ENCODE measurements at places on chromosomes 13 and 19.

- no peak for DNase-seq
Observed at GRCh38 chr19:39082167-39082566, 2.0 kb upstream of the ACP7 start.

DNA sequence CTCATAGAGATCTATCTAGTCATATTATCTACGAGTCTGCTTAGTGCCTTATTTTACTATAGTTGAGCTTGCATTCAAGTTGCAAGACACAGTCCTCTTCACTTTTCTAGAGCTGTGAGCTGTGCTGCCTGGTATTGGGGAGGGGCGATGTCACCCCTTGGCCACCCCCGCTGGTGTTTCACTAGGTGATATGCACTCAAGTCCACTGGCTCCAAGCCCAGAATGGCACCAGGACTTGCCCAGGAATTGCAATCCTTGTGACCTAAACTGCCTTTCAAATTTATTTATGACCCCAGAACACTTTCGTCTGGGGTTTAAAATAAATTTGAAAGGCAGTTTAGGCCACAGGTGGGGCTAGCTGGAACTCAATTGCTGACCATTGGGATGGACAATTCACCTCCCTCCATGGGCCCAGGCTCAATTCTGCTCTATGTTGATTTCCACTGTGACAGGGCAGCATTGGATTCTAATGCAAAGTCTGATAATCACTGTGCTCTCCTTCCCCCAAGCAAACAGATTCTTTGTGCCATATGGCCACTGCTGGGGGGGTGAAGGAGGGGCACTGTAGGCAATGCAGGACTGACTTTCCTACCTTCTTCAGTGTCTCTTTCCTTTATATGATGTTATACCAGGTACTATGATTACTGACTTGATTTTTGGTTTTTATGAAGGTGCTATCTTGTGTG, 1244.2 kb upstream of the MIR17HG start:
- DNase-seq = no peak

DNA sequence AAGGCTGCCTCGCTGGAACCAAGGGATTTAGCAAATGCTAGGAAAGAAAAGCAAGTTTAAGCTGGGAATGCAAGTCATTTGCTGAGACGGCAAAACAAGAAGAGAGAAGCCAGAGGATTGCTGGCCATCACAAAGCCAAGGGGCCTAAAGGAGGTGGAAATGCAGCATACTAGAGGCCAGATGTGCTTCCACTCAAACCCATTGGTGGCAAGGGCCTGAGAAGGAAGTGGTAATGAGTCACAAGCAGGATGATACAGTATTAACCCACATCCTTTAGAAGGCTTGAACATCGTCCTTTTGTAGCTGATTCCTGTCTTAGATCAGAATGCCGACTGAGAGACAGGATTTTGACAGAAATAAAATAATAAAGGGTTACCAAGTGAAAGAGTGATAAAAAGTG, 68.2 kb downstream of the ITGBL1 start:
- DNase-seq = no peak

DNA sequence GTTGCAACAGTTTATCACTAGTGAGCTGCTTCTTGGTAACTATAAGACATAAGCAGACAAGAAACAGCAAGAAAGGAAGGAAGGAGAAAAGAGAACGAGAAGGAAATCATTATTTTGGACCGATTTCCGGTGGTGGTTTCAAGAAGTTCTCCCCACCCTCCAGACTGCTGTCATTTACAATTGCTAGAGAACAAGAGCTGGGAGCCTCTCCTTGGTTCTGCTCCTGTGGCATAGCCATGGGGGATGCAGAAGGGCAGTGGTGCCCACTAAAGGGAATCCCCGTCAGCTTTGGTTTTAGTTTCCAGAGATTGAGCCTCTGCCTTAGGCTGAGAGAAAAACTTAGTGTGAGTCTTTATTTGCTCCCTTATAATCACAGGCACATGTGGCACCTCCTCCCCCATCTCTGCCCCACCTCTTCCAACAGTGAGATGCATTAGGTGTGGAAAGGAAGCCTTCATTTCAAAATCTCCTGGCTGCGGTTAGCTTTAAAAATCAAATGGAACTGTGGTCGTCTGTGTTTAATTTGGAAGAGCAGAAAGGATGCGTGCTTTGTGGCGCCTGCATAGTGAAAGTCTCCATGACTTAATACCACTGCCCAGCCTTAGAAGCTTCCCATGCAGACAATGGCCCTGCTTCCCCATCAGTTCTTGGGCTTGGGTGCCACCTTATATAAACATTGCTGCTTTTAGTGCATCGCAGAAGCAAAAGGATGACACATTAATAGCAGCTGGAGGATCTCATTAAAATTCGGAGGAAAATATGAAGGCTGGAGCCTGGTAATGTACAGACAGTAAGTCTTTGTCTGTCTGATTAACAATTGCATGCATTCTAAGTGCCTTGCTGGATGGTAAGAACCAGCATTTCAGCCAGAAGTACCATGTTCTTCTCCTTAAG, 25.0 kb downstream of the LRCH1 start:
- DNase-seq = no peak

DNA sequence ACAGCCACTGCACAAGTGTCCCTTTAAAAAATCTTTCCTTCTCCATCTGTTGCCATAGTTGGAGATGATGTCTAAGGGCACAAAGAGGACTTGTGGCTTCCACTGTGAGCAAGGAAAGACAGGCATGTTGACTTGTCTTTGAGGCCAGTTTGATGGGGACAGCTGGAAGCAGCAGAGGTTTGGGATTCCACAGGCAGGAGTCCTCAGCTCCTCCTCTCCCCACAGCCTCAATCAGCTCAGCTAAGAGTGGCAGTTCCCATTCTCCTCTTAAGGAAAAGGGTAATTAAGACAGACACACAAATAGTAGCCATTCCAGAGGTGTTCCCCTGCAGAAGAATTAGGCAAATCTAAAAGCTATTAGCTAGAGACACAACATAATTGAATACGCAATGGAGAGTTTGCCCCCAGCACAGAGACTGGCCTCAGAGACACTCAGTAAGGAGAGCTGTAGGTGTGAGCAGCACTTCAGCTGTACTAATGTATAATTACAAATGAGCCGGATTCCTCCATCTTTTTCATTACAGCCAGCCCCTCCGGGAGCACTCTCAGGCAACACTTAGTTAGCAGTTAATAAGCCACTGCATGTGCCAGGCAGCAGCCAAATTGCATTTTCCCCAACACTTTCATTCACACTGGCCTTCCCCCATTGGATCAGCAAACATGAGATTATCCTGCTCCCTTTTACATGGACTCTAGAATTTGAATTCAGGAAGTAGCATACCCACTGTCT, 434.0 kb downstream of the FOXO1 start:
- DNase-seq = no peak

- peak; percentile 27 for DNase-seq
Observed at GRCh38 chr19:52336791-52337381, 843 bp downstream of the ZNF610 start.

Measured in femur (tissue), 1 donor.